HCT116 (cell line): ENCODE measurements at places on chromosomes 1 and 21.

DNA sequence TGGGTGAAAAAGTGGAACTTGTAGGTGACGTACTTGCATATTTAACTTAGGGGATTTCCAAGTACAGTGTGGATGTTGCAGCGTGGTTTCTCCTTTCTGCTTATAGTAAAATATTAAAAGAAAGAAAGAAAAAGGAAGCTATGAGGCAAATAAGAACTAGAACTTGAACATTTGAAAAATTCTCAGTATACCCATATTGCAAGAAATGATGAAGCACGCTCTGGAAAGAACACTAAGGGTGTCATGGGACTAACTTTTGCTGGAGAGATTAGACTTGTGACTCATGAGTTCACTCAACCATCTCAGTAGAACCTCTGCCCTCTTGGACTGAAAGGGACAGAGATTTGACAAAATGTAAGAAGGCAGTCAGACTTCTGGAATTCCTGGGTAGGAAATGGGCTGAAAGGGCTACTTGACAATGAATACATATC, 704.5 kb upstream of the ADGRL4 start:
- DNase-seq, result no peak

DNA sequence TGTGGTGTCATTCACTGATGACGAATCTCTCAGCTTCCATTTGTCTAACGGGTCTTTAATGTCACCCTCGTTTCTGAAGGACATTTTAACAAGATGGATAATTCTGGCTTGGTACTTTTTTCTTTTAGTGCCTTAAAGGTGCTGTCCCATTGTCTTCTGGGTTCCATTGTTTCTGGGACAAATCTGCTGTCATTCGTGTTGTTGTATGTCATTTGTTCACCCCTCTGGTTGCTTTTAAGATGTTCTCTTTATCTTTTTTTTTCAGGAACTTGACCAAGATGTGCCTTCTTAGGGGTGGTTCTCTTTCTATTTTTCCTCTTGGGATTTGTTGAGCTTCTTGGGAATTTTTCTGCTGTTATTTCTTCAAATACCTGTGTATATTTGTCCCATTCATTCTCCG, 14.0 kb upstream of the MMEL1 start:
- no peak for DNase-seq

DNA sequence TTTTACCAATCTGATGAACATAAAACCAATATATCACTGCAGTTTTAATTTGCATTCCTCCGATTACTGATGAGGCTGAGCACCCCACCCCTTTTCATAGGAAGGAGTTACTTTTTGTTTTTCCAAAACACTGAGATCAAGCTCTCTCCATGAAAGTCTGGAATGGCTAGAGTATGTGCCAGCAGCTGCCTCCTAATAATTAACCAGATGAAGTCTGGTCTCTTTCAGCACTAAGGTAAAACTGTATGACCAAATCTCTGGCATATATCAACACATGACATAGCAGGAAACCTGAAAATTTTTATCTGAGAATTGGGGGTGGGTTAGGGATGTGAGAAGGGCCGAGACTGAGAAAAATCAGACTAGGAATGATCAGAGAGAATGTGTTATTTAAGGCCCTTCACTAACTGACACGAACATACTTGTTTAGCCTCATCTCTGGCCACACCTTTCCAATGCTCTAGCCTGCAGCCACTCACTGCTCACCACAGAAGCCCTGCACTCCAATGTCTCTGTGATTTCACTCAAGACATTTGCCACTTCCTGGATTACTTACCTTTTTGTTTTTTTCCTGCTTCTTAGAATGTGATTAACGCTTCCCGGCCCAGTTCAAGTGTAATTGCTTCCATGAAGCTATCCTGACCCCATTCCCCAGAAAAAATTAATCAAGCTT, 34.7 kb downstream of the WASF2 start:
- DNase-seq, result no peak

DNA sequence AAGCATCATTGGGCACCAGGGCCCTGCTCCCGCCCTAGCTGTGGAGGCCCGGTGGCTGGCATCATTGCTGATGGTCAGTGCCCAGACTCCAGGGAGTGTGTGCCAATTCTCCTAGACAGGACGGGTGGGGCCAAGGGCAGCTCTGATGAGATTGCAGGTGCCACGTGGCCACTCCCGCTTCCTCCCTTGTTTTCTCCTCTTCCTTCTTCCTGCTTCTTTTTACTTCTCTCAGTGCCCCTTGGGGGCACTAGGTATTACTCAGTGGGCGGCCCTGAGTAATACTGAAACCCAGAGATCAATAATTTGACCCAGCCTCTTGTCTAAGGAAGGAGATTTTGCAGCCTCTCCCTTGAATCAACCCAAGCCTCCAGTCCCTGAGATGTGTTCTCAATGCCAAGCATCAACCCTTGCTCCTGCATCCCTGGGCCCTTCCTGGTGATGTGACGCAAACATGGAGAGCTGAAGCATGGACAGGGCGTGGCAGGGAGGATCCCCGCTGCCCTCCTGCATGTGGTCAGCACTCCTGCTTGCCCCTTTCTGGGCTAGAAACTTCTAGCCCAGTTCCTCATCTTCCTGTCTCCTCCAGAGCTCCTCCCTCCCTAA, 32.4 kb downstream of the CDK18 start:
- DNase-seq, result no peak

DNA sequence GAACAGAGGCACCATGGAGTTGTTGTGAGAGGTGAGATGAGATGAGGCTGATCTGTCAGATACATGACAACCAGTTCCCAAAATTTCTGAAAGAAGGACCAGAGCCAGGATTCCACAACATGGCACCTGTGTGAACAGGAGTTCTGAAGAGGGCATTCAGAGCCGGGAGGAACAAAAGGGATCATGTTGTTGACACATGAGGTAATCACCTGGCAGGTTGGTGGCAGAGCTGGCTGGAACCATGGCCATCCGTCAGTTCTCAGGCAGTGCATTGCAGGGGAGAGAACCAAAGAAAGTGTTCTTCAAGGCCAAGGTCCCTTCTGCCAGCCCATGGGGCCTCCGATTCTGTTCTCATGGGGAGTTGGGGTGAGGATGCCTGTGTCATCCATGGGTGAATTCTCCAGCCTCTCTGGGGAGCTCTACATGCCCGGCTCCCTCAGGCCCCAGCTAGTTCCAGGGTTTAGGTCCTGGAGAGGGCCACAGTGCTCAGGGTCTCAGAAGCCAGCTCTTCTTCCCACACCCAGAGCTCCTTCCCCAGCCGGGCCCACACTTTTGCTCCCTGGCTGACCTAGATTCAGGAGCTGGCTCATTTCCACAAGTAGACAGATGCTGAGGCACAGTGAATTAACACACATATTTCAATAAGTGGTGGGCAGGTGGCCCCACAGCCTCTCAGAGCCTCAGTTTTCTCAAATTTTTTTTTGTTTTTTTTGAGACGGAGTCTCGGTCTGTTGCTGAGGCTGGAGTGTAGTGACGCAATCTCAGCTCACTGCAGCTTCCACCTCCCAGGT, 49.1 kb upstream of the CTPS1 start:
- DNase-seq, result no peak

- DNase-seq, result no peak
Measured at GRCh38 chr1:38605063-38605462, 254.5 kb downstream of the RRAGC start.

DNA sequence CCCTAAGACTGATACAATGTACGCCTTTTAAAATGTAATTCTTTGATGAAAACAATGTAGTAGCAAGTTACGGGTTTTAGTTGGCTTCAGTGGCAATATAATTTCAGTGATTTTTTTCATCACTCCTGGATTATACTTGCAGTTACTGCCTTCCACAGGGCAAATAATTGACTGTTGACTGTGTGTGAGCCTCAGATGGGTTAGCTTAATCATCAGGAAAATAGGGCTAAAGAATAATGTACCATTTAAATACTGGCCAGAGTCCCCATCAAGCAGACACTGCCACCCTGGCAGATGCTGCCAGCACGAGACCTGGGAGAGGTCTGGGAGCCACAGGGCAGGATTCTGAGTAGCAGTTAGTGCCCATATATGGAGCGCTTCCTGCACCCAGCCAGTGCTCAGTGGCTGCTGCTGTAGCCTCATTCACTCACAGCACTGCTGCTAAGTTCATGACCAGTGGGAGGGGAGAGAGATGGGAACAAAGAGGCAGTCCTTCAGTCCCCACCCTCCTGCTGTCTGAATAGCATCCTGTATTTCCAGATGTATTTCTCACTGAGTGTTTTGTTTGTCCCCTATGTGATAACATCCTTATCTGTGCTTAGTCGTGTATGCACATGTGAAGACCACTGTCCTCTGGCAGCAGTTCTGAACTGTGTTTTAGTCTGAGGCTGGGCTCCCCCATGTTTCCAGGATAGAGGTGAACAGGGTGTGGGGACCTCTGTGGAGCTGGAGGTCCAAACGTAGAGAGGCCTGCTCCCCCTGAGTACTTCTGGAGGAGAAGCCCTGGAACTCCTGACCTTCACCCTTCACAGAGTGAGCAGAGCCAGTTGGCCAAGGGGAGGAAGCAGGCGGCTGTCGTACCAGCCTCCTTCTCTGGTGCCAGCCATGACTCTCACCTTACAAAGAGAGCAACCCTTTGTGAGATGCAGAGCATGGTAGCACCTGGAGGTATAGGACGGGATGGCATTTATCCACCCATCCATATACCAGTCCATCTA, 80.4 kb downstream of the ADARB1 start:
- no peak for DNase-seq

DNA sequence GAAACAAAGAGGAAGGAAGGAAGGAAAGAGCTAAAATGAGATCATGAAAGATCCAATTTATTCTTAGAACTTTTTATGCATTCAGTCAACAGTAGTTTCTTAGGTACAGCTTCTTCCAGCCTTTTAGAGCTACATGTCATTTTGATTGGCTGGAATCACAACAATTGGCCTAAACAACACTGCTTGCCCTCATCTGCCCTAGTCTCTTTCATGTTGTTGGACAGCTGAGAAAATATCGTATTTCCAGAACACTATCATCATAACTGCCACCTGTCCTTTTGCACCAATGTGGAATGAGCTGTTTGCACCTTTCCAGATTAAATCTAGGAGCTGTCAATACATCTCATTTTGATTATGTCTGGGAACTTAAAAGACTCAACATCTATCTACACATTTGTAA, 161.7 kb downstream of the TGFBR3 start:
- DNase-seq, result no peak

- DNase-seq, result no peak
Measured at GRCh38 chr1:20325844-20326420, 35.3 kb downstream of the VWA5B1 start.

DNA sequence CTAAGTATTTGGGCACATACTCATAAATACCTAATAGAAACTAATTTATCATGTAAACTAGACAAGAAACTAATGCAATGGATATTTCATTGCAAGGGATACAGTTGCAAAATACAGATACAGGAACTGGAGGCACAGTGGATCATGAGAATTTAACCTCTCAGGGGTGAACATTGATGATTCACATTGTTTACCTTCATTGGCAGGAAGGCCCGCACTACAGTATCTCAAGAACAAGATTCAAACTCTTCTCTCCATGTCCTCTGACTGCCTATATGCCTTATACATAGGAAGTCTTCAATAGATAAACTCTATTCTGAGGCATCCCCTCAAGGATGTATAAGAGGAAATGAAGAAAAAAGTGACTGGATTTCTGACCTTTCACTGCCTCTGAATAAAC, 18.4 kb upstream of the PTBP2 start:
- DNase-seq, result no peak

DNA sequence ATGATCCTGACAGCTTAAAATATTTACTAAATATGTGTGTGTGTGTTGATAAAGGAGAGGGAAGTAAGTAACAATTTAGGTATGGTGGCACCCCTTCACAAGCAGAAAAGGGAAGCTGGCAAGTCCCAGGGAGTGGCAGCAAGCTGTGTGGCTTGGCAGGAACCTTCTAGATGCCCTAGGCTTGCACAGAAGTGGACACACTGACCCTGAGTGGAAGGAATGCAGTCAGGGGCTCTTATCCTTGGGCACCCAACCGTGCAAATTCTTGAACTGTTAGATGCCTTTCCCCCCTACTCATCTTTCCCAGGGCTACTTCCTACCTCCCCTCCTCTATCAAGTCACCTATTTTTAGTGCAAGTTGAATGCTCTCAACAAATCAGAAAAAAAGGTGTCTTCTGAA, 18.9 kb downstream of the ACP6 start:
- DNase-seq, result no peak

DNA sequence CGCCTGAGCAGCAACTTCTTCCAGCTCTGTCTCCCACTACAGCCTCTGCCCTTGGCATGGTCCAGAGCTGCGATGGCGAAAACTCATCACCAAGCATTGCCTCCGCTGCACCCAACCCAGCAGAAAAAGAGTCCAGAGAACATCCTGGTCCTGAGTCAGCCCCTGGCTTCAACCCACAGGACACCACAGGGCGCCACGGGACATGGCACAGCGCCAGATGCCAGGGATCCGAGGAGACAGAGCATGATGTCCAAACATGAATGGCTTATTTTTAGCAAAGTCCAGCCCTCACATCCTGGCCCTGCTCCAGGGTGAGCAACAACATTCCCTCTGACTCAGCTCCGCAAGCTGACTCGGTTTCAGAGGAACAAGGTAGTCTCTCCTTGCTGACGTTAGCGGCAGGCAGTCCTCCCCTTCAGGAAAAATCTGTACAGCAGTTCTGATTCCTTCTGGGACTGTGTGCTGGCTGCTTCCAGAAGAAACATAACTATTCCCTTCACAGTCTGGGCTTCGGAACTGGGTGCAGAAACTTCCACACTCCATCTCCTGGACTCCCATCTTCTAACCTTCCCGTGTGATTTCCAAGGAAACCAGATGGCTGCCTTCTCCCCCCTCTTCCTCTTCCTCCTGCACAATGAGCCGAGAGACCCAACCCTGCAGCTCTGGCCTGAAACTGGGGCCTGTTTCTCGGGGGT, 131.3 kb downstream of the TOMM20 start:
- peak; percentile 97 for DNase-seq

DNA sequence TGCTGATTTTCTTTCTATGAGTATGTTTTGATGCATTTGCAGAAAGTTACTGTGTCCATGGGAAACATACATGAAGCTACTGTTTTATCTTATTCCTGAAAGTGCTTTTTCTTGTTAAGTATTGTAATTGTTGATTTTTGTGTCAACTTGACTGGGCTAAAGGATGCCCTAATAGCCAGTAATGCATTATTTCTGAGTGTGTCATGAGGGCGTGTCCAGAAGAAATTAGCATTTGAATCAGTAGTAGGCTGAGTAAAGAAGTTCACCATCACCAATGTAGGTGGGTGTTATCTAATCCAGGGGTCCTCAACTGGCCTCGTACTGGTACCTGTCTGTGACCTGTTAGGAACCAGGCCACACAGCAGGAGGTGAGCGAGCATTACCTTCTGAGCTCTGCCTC, 760.2 kb downstream of the PLA2G4A start:
- no peak for DNase-seq

DNA sequence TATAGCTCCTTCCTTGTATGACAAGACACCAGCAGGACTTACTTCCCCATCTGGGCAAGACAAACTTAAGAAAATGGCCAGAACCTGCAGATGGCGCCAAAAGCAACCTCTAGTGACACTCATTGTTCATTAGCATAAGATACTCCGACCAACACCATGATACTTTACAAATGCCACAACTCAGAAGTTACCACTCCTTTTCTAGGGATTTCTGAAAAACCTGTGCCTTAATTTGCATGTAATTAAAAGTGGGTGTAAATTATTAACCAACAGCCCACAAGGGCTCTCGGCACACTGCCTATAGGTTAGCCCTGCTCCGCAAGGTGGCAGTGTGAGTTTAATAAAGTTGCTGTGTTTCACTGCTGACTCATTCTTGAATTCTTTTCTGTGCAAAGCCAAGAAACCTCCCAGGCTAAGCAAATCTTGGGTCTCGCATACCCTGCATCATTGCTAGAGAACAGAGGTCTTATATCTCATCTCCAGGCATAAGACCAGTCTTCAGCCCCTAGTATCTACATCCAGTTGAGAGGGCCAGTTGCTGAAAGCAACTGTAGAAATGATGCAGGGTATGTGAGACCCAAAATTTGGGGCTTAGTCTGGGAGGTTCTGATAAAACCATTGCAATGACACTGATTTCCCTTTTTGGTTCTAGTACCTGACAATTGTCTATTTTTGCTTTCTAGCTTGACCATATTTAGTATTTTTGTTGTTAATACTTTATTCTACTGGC, 86.4 kb downstream of the FAF1 start:
- DNase-seq, result peak; percentile 68
